CD4-positive, alpha-beta memory T cell (primary cell): ENCODE measurements at places on chromosomes 2 and 18. TPM values are rescaled to one million over a fixed set of nuclear protein-coding genes. Genes with fewer than 3 reads are reported as not detected.

The TMEM37 gene
- not detected for total RNA-seq

DNA sequence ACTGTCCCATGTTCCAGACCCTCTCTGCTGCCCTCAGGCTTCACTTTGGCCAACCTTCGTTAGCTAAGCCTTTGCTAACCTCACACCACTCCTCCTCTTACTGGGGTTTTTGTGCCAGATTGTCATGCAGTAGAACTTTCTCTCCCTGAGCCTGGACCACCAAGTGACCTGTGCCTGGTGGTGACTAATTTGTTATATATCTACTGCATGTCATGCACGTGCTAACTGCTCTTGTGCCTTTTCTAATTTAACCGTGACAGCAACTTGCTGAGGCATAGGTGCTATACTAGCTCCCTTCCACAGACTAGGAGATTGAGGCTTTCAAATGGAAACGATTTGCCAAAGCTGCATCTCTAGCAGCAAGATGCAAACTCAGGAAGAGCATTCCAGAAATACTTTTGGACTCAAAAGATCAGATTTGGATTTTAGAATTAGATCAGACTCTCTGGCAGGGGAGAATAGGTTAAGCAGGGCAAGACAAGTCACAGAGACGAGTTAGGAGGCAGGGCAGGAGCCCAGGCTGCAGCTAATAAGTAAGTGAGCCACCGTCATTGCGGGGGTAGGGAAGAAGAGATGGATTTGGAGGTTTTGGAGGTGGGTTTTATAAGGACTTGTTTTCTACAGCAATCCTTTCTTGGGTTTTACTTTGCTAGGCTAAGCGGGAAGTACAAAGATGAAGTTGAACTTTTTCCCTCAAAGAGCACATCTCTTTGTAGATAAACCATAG lies 1.8 kb downstream of the PPP1R7 start:
- no peaks in the 10 kb centered on the region for H3K27me3 ChIP-seq
- H3K36me3 ChIP-seq: peaks cover 3% of the 10 kb centered on the region
- DNase-seq: no peak
- H3K4me3 ChIP-seq: no peak overlapping the region
- H3K27ac ChIP-seq: no peak overlapping the region

The CMPK2 gene
- 4.1 TPM for total RNA-seq

- H3K27me3 ChIP-seq: no peaks in the 10 kb centered on the region
- no peaks in the 10 kb centered on the region for H3K4me1 ChIP-seq
- H3K36me3 ChIP-seq: peaks cover 48% of the 10 kb centered on the region
- no peak overlapping the region for H3K4me3 ChIP-seq
- DNase-seq: no peak
Measured at GRCh38 chr2:239110595-239111048, 262.7 kb downstream of the TWIST2 start.

The SIGLEC15 gene
- not detected for total RNA-seq

- H3K4me1 ChIP-seq: no peaks in the 10 kb centered on the region
- DNase-seq: no peak
- H3K27ac ChIP-seq: no peak overlapping the region
- H3K36me3 ChIP-seq: no peaks in the 10 kb centered on the region
- H3K27me3 ChIP-seq: no peaks in the 10 kb centered on the region
Measured at GRCh38 chr2:19579461-19579860, 221.0 kb upstream of the OSR1 start.

- no peaks in the 10 kb centered on the region for H3K36me3 ChIP-seq
- H3K4me3 ChIP-seq: no peak overlapping the region
- H3K4me1 ChIP-seq: no peaks in the 10 kb centered on the region
- DNase-seq: no peak
Measured at GRCh38 chr2:43333656-43334144, 107.3 kb upstream of the ZFP36L2 start.

The RBM45 gene
- 23.3 TPM for total RNA-seq

GRCh38 chr2:107334306-107334705 lies 448.3 kb upstream of the ST6GAL2 start:
- no peaks in the 10 kb centered on the region for H3K27me3 ChIP-seq
- H3K36me3 ChIP-seq: no peaks in the 10 kb centered on the region
- no peak overlapping the region for H3K4me3 ChIP-seq

DNA sequence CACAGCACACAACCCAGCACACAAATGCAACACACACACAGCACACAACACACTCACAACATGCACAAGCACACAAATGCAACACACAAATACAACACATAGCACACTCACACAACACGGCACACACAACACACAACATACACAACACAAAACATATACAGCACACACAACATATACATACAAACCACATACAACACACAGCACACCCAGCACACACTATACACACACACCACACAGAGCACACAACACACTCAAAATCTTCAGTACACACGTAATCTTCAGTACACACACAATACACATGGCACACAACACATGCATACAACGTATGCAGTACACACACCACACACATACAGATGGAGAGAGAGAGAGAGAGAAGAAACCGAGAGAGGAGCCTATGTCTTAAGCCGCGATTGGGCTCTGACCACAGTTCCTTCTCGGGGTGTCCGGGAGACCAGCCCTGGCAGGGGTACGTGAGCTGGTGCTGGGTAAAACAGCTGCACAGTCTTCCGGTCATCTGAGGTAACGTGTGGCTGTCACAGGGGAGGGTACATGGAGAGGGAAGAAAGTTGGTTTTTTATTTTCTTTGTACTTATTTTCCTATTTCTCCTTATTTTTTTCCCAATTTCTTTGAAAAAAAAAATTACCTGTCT lies 25.1 kb downstream of the POU3F3 start:
- no peaks in the 10 kb centered on the region for H3K27me3 ChIP-seq
- H3K4me3 ChIP-seq: no peak overlapping the region
- no peak overlapping the region for H3K27ac ChIP-seq
- H3K36me3 ChIP-seq: no peaks in the 10 kb centered on the region

- H3K4me3 ChIP-seq: peak overlapping the region; percentile 1
- peaks cover 94% of the 10 kb centered on the region for H3K4me1 ChIP-seq
- no peaks in the 10 kb centered on the region for H3K27me3 ChIP-seq
- no peaks in the 10 kb centered on the region for H3K36me3 ChIP-seq
- DNase-seq: peak; percentile 65
Measured at GRCh38 chr2:105737980-105738657, 6.6 kb upstream of the NCK2 start.

The IGFBP2 gene
- total RNA-seq: not detected

DNA sequence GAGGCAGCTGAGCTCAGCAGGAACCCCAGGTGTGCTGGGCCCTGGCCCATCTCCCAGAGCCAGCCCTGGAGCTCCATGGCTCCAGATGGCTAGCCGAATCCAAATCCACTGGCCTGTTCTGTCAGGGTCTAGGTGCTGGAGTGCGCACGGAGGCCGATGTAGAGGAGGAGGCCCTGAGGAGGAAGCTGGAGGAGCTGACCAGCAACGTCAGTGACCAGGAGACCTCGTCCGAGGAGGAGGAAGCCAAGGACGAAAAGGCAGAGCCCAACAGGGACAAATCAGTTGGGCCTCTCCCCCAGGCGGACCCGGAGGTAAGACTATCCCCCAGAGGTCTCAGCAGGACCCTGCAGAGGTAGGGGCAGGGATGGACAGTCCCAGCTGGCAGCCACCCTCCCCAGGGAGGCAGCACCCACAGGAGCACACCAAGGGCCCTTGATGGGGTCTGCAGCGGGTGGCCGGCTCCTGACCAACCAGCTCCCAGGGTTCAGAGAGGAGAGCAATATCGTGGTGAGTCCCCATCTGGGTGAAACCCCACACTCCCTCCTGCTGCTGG lies 26.1 kb upstream of the PRLH start:
- no peaks in the 10 kb centered on the region for H3K27me3 ChIP-seq
- no peaks in the 10 kb centered on the region for H3K36me3 ChIP-seq
- no peaks in the 10 kb centered on the region for H3K4me1 ChIP-seq
- DNase-seq: no peak

GRCh38 chr18:62584241-62585120 lies 61.7 kb downstream of the ZCCHC2 start:
- peak; percentile 82 for DNase-seq
- H3K4me1 ChIP-seq: peaks cover 27% of the 10 kb centered on the region
- no peak overlapping the region for H3K27ac ChIP-seq
- no peaks in the 10 kb centered on the region for H3K36me3 ChIP-seq

GRCh38 chr2:63819256-63819655 lies 22.4 kb upstream of the UGP2 start:
- H3K36me3 ChIP-seq: no peaks in the 10 kb centered on the region
- no peak overlapping the region for H3K27ac ChIP-seq
- DNase-seq: no peak
- no peaks in the 10 kb centered on the region for H3K27me3 ChIP-seq

GRCh38 chr2:89831641-89832498 lies 1140.4 kb downstream of the RPIA start:
- DNase-seq: no peak
- H3K4me3 ChIP-seq: no peak overlapping the region
- no peaks in the 10 kb centered on the region for H3K4me1 ChIP-seq
- H3K27me3 ChIP-seq: no peaks in the 10 kb centered on the region
- no peak overlapping the region for H3K27ac ChIP-seq

DNA sequence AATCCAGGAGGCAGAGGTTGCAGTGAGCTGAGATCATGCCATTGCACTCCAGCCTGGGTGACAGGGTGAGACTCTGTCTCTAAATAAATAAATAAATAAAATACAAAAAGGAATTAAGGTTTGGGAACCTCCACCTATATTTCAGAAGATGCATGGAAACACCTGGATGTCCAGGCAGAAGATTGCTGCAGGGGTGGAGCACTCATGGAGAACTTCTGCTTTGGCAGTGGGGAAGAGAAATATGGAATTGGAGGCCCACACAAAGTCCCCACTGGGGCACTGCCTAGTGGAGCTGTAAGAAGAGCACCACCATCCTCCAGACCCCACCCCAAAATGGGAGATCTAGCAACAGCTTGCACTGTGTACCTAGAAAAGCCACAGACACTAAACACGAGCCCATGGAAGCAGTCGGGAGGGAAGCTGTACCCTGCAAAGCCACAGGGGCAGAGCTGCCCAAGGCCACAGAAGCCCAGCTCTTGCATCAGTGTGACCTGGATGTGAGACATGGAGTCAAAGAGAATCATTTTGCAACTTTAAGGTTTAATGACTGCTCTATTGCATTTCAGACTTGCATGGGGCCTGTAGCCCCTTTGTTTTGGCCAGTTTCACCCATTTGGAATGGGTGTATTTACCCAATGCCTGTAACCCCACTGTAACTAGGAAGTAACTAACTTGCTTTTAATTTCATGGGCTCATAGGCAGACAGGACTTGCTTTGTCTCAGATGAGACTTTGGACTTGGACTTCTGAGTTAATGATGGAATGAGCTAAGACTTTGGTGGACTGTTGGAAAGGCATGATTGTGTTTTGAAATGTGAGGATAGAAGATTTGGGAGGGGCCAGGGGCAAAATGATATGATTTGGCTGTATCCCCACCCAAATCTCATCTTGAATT lies 265.3 kb downstream of the ZEB2 start:
- no peak overlapping the region for H3K4me3 ChIP-seq
- H3K4me1 ChIP-seq: peaks cover 12% of the 10 kb centered on the region
- DNase-seq: no peak
- no peak overlapping the region for H3K27ac ChIP-seq
- H3K36me3 ChIP-seq: no peaks in the 10 kb centered on the region

The CCDC141 gene
- total RNA-seq: 8.2 TPM

- no peaks in the 10 kb centered on the region for H3K4me1 ChIP-seq
Measured at GRCh38 chr2:204346906-204347305, 198.4 kb upstream of the PARD3B start.

GRCh38 chr18:25352629-25353005 lies 651 bp upstream of the ZNF521 start:
- peaks cover 42% of the 10 kb centered on the region for H3K27me3 ChIP-seq
- H3K27ac ChIP-seq: no peak overlapping the region
- peaks cover 18% of the 10 kb centered on the region for H3K4me1 ChIP-seq
- H3K36me3 ChIP-seq: no peaks in the 10 kb centered on the region

GRCh38 chr2:101710036-101710435 lies 12.5 kb downstream of the MAP4K4 start:
- no peaks in the 10 kb centered on the region for H3K36me3 ChIP-seq
- H3K27ac ChIP-seq: peak overlapping the region; percentile 10
- H3K27me3 ChIP-seq: no peaks in the 10 kb centered on the region
- H3K4me1 ChIP-seq: peaks cover 96% of the 10 kb centered on the region
- no peak for DNase-seq
